ENCODE measurements at places on chromosomes 12 and 14.
A peak's percentile ranks its signal among the peaks of the same experiment; 100 is the strongest.

GRCh38 chr12:15184484-15184883, 36.7 kb downstream of the RERG start:
- DNase-seq, result no peak

DNA sequence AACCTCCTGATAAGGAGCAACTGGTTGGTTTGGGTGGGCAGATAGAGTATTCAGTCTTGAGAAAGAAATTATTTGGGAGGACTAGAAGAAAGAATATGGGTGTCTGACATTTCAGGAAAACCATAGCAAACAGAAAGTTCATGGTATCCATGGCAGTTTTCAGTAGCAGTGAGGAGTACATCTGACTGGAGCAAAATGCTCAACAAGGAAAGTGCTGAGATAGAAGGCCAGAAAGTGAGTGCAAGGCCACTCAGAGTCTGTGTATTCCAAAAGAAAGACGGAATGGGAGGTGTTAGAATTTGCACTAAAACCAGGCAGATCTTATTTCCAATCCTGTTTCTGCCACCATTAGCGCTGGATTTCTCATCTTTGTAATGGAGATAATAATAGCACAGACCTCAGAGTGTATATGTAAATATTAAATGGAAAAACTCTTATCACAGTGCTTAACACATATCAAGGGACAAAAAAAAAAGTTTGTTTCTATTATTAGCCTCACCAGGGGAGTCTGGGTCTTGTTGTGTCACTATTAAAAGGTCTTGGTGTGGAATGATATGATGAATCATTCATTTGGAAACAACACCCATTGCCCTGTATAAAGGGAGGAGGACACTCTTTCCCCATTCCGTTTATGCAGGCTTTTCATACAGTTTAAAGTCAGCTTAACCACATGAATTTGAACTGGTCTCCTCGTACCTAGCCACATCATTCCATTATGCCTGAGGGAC, 349.8 kb downstream of the IPO8 start:
- DNase-seq, result no peak

GRCh38 chr14:89534902-89535685, 118.1 kb upstream of the FOXN3 start:
- DNase-seq, result no peak

DNA sequence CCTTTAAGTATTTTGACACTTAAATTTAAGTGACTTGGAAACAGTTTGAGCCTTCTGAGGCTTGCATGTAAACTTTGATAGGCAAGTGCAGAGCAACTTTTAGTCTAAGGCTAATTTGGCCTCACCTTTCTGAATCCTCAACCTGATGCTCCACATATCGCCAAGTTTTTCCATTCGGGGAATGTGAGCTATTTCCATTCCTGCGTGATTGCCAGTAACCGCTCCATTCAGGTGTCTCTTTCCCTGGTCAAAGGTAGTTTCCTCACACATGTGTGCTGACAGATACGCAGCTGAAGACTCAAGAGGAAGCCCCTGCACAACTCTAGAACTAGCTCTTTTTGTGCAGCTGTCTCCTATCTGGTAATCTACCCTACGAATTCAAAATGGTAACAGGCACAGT, 25.4 kb upstream of the FUT8 start:
- DNase-seq, result no peak

GRCh38 chr14:58763210-58763609, 125.4 kb downstream of the DACT1 start:
- DNase-seq, result no peak

- DNase-seq, result no peak
Observed at GRCh38 chr12:23342407-23342806, 607.1 kb downstream of the SOX5 start.

GRCh38 chr12:47823422-47824086, 3.9 kb upstream of the HDAC7 start:
- DNase-seq, result no peak

- no peak for DNase-seq
Observed at GRCh38 chr14:55389330-55389729, 22.3 kb downstream of the ATG14 start.

GRCh38 chr12:82149045-82149444, 209.1 kb downstream of the CCDC59 start:
- no peak for DNase-seq

DNA sequence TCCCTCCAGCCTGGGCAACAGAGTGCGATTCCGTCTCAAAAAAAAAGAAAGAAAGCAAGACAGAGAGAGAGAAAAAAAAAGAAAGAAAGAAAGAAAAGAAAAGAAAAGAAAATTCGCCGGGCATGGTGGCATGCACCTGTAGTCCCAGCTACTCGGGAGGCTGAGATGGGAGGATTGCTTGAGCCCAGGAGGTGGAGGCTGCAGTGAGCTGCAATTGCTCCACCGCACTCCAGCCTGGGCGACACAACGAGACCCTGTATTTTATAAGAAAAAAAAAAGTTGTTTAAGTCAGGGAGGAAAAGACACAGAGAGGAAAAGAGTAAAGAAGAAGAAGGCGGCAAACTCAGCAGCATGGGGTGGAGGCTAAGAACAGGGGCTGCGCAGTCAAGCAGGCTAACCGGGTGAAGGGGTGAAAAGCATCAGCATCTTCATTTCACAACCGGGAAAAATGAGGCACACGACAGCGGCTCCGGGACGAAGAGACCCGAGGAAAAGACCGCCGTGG, 557 bp upstream of the FICD start:
- no peak for DNase-seq

- no peak for DNase-seq
Observed at GRCh38 chr14:85554106-85554505, 24.2 kb downstream of the FLRT2 start.

DNA sequence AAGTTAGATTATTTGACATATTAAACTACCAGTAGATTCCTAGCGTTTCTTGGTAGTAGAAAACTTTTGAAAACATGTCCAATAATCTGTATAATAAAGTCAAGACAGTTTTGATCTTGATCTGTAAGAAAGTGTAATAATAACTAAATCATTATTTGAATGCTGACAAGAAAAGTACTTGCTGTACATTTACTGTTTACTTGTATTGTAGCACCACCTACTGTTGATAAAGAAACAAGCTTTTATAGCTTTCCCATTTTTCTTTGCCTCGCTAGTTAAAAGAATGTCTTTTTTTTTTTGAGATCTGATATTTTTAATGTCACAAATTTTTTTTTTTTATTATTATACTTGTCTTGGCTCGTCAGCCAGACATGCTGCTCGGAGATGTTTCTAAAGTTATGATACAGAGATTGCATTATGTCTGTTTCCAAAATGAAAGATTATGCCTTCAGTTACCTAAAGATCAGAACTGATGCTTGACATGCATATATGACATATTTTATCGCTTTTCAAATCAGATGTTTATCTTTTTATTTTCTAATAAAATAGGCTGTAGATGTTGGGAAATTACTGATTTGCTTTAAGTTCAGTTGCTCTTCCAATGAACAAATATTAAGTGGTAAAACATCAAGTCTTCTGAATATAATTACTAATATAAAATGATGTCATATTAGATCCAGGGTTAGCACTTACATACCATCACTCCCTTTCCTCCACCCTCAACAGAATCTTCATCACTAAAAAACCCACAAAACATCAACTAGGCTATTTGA, 140.5 kb downstream of the AKAP6 start:
- peak; percentile 61 for DNase-seq

DNA sequence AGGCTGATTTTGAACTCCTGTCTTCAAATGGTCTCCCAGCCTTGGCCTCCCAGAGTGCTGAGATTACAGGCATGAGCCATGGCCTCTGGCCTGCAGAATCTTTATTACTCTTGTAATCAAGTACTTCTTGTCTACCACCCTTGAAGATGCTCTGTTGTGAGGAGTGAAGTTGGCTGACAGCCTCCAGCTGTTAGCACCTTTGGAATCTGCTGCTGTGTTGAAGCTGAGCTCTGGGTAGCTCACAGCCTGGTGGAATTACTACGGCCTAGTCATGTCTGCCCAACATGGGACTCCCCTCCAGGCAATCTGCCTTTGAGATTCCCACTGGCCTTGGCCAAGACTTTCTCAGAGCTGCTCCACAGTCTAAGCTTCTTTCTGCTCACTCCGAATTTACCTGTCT, 5.8 kb upstream of the C12orf75 start:
- no peak for DNase-seq
